ENCODE measurements at places on chromosomes 16 and 17. TPM values are rescaled to one million over a fixed set of nuclear protein-coding genes. Genes with fewer than 3 reads are reported as not detected.

Gene KRT25
- not detected for total RNA-seq

DNA sequence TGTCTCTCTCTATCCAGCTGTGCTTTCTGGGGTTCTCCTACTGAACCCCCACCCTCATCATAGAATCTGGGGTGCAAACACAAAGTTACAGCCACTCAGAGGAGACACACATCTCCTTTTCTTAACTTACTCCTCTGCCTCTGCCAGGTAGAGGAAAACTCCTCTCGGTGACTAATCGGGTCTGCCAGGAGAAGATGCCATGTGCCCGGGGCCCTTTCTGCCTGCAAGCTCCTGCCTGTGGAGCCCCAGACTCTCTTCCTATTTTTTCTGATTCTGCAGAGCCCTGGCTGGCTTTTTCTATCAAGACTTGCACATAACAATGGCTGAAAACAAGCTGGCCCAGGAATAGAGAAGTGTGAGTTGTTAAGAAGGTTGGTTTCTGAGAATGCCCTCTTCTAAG lies 10.4 kb downstream of the SLC6A4 start:
- no peak for DNase-seq

Gene KCNH4
- 0.36 TPM for total RNA-seq

GRCh38 chr17:71127416-71127815 lies 958.1 kb downstream of the KCNJ2 start:
- DNase-seq: no peak

Gene LRRC37A3
- total RNA-seq: 25.7 TPM

DNA sequence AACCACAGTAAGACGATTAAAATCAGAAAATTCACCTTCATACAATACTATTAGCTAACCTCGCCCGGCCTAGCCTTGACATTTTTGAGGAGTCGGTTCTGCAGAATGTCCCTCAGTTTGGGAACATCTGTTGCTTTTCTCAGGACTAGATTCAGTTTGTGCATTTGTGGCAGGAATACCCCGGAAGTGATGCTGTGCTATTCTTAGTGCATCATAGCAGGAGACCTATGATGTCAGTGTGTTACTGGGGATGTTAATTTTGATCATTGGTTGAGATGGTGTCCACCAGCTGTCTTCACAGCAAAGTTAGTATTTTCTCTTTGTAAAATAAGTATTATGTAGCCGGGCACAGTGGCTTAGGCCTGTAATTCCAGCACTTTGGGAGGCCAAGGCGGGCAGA lies 21.5 kb upstream of the HELZ start:
- peak; percentile 25 for DNase-seq

DNA sequence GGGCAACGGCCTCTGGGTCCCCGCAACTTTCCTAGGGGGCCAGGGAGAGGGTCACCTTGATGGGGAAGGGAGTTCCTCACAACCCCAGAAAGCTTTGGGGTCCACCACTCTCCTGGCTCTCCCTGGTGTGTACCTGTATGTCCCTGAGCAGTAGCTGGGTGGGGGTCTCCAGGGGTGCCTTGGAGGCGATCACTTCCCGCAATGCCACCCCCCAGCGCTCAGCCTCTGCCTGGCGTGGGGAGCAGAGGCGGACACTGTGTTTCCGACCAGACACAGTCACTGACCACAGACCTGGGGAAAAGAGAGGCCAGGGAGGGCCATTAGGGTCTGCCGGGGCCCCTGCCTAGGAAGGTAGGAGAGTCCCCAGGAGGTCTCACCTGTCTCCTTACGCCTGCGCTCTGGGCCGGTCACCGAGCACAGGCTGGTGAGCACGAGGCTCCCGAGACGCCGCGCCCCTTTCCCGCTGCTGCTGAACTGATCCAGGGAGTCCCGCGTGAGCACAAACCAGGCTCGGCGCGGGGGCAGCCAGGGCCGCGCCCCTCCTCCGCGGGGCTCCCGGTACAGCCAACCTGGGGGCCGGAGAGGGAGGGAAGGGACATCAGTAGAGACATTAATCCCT lies 3.4 kb downstream of the PLEKHH3 start:
- DNase-seq: no peak

GRCh38 chr17:80070375-80071115 lies 30.8 kb upstream of the GAA start:
- no peak for DNase-seq

DNA sequence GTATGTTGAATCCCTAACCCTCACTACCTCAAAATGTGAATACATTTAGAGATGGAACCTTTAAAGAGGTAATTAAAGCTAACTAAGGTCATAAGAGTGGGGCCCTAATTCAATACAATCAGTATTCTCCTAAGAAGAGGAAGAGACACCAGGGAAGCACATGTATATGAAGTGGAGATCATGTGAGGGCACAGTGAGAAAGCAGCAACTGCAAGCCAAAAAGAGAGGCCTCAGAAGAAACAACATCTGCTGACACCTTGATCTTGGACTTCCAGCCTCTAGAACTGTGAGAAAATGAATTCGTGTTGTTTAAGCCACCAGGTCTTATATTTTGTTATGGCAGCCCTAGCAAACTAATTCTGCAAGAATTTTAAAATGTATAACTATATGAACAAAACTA lies 13.2 kb upstream of the SLFN5 start:
- DNase-seq: no peak
